WERI-Rb-1 (cell line): ENCODE measurements at places on chromosomes 12 and 14.

- DNase-seq: no peak
Observed at GRCh38 chr14:90562652-90563051, 165.8 kb downstream of the CALM1 start.

DNA sequence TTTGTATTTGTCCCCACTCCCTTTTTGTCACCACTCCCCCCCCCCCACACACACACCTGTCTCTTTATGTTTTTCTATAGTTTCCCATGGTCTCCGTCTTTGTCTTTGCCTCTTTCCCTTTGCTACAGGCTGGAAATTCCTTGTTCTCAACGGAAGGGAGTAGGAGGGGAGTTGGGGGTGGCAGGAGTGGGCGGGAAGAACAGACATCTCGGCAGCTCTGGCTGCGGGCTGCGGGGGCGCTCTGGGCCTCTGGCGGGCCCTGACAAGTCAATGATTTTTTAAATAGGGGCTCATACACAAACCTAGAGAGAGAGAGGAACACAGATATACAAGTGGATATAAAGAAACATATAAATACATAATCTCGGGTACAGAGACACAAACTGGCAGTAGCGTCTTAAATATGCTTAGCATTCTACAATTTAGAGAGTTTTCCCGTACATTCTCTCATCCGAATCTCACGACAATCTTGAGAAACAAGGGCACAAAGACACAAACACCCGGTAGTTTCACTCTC lies 2.4 kb upstream of the NAB2 start:
- peak; percentile 82 for DNase-seq

- no peak for DNase-seq
Observed at GRCh38 chr14:70425354-70425753, 8.5 kb upstream of the SYNJ2BP start.

GRCh38 chr14:56892959-56893358 lies 82.7 kb upstream of the OTX2 start:
- no peak for DNase-seq

DNA sequence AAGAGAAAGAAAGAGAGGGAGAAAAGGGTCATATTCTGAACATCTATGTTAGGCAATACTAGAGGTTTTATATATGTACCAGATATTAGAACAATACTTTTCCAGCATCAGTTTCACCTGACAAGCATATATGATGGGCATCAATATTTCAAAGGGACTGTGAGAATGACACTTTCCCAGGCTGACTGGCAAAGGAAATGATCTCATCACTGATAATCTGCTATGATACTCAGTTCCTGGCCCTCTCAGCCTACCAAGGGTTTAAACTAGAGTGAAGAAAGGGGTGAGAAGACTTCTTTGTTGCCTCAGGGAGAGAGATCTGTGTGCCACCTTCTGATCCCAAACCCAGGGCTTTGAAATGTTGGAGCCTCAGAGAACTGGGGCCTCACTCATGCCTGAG lies 183.5 kb downstream of the TTC8 start:
- no peak for DNase-seq

- DNase-seq: no peak
Observed at GRCh38 chr12:86261578-86261977, 5.4 kb upstream of the MGAT4C start.

GRCh38 chr12:29187756-29188155 lies 38.7 kb downstream of the FAR2 start:
- DNase-seq: no peak

DNA sequence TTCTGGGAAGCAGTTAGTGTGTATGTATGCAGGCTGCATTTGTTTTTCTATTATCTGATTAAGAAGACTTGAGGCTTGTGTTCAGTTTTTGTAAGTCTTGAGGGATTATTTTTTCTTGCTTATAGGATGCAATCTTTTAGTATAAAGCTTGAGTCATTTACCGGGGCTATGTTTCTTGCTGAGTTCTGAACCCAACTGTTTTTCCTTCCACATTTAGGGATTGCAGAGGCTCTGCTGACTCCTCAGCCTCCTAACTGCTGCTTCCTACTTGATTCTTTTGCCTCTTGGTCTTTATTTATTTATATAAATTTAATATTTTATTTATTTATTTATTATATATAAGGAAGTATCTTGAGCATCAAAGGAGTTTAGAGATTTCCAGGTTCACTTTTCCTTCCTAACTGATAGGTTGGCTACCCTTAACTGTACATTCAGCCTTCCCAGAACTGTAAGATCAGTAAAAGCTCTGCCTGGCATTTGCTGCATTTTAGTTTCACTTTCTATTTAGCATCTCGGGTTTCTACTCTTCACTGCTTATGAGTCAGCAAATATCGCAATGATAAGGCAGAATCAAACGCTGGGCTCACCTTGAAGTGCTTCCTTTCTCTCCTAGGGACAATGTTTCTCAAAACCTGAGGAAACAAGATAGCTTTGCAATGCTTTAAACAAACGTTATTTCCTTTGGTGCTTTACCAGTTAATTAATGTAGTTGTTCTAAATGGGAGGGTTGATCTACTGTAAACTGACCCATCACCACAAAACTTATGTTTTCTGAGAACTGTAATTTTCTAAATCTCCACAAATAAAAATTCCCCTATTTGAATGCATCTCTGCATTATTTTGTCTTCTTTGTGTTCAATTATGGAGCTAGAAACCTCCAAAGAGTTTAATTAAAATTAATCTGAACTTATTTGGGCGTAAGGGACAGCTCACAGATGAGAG lies 1183.7 kb upstream of the TMEM132C start:
- no peak for DNase-seq

- DNase-seq: no peak
Observed at GRCh38 chr14:37021390-37021789, 151.0 kb downstream of the SLC25A21 start.

GRCh38 chr12:30286345-30286926 lies 409.2 kb downstream of the IPO8 start:
- peak; percentile 21 for DNase-seq

DNA sequence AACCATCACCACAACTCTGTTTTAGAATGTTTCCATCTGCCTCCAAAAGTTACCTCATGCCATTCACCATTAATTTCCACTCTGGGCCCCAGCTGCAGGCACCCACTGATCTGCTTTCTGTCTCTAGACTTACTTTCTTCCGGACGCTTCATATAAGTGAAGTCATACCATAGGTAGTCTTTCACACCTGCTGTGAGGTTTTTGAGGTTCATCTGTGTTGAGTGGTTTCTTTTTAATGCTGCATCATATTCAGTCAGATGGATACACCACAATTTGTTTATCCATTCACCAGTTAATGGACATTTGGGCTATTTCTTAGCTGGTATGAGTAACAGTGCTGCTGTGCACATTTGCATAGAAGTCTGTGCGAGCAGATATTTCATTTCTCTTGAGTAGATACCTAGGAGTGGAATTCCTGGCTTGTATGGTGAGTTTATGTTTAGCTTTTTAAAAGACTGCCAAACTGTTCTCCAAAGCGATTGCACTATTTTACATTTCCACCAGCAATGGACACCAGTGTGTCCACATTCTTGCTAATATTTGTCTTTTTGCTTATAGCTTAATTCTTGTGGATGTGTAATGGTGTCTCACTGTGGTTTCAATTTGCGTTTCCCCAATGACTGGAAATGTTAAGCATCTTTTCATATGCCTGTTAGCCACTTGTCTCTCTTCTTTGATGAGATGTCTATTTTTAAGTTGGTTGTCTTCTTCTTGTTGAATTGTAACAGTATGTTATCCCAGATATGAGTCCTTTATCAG lies 48.3 kb downstream of the ZFYVE21 start:
- DNase-seq: no peak

GRCh38 chr14:30020271-30020670 lies 92.6 kb upstream of the PRKD1 start:
- no peak for DNase-seq

- no peak for DNase-seq
Observed at GRCh38 chr12:32497864-32498263, 98.5 kb downstream of the FGD4 start.

GRCh38 chr14:71776471-71777360 lies 155.5 kb upstream of the RGS6 start:
- peak; percentile 47 for DNase-seq

DNA sequence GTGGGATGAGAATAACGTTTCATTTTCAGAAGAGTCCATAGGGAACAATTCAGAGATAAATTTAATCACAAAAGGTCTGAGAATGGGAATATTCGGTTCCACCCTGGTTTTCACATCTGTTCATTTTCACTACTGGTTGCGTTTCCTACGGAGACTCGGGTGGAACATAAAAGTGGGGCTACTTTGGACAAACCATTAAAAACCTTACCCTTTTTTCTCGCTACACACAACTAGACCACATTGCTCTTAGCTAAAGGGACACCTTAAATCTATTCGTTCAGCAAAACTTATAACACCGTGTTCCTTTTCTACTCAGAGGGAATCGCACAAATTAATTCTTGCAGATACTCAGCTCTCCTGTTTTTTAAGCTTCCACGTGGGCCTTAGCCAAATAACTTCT lies 1.0 kb upstream of the SUDS3 start:
- no peak for DNase-seq

DNA sequence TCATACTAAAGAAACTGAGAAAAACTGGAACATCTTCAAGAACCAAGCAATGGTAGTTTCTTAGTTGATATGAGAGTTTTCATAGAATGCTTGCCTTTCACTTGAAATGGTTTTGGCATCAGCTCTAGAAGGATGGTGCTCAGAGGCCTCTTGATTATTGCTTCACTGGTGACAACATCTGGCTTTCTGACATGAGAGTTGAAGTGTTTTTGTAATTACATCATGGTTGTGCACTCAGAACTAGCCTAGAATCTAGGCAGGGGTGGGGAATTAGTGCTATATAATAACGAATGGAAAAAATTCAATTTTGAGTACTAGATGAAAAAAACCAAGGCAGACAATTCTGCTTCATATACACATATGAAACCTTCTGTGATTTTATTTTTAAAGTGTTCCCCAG lies 172.8 kb upstream of the LMNTD1 start:
- DNase-seq: no peak

DNA sequence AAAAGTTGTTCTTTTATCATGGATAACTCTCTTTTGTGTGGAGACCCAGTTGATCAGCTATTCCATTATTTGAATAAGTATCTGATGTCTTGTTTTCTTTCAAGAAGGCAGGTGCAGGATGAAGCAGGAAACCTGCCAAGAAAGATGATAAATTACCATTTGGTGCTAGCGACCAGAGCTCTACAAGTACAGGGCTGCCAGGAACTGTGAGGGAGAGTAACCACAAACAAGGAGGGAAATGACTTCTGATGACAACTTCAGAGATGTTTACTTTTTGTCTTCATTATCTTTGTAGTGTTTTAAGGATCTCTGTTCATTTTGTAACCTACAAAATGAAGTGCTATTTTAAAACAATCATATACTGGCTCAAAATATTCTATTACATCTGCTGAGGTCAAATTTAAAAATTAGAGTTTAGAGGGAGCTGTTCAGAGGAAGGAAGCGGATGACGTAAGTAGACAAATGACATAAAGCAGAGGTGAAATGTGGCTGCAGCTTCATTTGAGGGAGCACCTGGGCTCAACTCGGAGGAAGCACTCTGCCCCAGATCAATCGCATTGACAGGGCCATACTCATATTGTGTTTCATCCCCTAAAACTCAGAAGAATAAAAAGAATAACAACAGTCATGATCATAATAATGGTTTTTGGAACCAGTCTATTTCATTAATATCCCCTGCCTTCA lies 226.8 kb downstream of the C12orf42 start:
- no peak for DNase-seq

- DNase-seq: no peak
Observed at GRCh38 chr12:86801439-86801838, 545.2 kb upstream of the MGAT4C start.

DNA sequence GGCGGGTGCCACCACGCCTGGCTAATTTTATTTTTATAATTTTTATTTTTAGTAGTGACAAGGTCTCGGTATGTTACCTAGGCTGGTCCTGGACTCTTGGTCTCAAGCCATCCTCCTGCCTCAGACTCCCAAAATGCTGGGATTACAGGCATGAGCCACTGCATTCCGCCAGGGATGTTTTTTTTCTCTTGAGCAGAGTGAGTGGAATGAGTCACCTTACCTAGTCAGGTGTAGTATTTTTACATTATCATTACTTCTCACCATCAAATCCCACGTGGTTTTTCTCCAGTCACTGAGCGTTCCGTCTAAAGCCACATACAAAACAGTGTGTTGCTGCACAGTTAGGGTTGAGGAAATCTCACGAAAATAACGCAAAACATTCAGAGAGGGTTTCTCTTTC lies 870 bp upstream of the TBPL2 start:
- no peak for DNase-seq

DNA sequence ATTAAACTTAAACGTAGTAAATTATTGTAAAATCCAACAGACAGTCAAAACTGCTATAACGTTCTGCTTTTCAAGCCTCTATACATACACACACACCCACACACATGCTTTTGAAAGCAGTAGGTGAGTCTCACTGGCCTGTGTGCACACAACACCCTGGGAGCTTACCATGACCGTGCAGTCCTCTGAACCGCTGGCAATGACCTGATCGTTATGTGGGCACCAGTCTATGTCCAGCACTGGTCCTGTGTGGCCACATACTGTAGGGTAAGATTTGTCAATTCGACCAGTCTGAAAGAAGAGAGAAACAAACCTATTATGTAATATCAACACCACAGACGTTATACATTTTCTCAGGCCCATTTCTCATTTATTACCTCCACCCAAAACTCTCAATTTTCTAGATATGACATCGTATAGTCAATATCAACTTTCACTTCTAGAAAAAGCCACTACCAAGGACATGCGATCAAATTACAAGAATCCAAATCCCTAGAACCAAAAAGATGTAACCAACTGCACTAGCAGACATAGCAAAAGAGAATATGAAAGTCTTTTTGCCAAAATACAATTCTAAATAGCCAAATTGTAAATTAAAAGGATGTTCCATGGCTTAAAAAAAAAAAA lies 44.5 kb upstream of the SELPLG start:
- no peak for DNase-seq

DNA sequence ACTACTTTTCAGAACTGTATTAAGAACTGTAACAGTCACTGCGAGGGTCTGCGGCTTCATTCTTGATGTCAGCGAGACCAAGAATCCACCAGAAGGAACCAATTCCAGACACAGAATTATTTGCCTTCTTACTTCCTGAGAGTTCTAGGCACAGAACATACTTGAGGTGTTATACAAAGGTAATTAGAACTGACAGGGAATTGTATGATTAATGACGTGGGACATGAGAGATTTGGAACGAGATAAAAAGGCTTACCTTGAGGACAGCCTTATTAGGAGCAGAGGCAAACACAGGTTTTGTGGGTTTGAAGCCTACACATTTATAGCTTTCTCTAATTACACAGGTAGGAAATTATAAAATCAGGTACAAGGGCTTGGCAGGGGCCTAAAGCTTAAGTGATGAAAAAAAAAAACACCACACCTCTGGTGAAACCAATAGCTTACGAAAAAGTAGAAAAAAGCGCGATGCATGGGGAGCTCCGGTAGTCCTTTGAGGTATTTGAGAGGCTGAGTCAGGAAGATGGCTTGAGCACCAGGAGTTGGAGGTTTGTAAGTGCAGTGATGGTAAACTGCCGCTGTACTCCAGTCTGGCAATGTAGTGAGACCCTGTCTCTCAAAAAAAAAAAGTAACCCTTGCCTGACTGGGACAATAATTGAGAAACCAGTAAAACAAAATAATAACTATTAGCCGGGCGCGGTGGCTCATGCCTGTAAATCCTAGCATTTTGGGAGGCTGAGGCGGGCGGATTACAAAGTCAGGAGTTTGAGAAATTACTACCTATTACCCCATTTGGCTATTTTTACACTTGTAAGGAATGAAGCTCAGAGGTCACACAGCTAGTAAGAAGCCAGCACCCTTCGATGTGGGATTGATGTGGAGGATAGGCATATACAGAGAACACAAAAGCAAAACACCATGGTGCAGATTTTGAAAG lies 795 bp upstream of the ACOT2 start:
- DNase-seq: no peak
